ENCODE measurements at places on chromosomes 4 and X.
A peak's percentile ranks its signal among the peaks of the same experiment; 100 is the strongest.

GRCh38 chr4:2793586-2794485, 951 bp downstream of the SH3BP2 start:
- DNase-seq = no peak

DNA sequence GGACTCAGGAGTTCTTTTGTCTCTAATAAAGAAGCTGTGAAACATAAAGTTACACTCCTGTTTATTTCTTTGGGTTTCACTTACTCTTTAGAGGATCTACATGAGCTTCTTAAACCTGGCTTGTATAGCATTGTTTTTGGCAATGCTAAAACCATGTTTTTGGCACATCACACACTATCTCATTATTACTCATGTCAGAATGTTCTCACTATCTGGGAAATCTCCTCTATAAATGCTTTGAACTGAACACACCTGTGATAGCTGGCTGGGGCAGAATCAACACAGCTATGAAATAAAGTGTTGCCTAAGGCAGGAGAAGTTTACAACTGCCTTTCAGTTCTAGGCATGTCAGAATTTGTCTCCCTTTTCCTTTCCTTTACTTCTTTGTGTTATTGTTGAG, 52.6 kb downstream of the SULT1B1 start:
- DNase-seq = no peak

DNA sequence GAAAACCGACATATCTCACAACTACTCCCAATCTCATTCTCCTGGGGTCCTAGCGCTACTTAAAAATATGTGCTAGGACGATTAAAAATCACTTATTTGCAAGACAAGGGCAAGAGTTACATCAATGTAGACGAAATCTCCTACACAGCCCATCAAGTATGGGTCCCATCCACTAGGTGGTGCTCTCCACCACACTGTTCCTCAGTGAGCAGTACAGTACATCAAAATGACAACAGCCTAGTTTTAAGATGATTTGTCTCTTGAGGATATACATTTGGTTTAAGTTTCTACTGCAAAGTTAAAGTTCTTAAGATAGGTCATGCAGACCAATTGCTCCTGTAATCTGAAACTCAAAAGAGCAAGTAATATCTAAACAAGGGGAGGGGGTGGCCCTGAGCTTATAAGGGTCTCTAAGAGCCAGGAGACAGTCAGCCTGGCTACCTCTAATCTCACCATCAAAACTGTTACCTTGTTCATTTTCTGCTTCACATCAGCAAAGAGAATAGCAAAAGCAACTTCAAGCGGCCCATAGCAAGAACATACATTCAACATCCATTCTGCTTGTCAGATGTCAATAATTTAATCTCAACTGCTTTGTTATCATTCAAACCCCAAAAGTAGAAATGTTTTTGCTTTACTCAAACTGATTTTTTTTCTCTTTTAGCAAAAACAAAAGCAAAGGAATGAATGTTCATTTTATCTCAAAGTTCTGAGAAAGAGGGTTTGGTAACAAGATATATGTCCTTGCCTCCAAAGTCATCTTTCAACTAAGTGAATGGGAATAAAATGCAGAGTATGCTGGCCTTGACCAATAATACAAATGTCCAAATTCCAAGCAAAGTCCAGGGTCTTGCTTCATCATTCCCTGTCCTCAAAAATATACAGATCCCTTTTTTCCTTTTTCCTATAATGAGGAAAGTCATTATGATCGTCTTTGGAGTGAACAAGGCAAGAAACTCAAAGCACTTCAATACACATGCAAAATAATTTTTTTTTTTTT, 53.1 kb downstream of the STX18 start:
- DNase-seq = peak; percentile 20

DNA sequence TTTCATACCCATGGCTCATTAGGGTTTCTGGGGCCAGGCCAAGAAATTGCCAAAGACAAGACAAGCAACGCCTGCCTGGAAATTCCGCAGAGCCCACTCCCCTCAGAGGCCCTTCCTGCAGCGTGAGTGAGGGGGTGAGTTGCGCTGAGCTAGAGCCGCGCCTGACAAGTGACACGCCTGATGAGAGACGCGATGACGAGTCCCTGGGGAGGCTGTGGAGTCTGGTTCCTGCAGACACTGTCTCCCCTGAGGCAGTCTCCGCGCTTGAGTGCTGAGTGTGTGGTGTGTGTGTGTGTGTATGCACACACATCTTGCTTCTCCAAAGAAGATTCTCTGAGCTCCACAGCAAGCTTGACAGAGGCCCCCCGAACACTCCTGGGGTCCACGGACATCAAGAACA, 269.8 kb downstream of the BCOR start:
- DNase-seq = no peak

DNA sequence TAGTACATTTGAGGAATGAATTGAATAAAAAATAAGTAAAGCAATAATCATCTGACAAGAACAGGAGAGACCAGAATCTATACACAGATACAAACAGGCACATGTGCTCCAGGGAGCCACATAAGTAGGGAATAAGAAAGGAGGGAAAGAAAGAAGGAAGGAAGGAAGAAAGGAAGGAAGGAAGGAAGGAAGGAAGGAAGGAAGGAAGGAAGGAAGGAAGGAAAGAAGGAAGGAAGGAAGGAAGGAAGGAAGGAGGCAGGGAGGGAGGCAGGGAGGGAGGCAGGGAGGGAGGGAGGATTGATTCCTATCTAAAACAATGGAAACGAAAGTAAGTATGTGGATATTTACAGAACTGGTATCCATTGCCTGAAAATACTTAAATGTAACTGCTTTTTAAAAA, 475.8 kb downstream of the NLGN4X start:
- DNase-seq = no peak

DNA sequence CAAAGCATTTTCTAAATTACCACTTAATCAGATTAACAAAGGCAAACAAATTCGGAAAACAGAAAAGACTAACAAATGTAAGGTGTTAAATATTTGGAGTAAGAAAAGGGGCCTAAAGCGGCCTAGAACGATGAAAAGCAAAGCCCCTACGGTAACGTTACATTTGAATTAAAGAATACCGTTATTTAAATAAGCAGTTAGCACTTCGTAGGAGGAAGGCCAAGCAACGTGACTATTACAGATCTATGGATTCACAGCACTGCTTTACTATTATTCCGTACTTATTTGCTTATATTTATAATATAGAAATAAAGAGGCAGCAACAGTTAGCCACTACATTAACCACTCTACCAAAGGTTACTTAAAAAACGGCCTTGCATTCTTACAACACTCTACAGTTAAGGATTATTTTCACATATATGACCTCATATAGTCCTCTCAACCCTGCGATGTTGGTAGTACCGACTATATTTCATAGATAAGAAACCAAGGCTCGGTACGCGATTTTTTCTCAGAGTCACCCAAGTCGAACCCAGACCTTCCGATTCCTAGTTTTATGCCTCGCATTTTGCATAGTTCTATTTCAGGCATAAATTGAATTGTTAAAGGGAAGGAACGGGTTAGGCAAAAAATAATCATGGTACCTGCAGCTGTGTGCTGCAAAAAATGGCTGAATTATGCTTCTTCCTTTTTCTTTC, 2.9 kb downstream of the KLHL15 start:
- no peak for DNase-seq

DNA sequence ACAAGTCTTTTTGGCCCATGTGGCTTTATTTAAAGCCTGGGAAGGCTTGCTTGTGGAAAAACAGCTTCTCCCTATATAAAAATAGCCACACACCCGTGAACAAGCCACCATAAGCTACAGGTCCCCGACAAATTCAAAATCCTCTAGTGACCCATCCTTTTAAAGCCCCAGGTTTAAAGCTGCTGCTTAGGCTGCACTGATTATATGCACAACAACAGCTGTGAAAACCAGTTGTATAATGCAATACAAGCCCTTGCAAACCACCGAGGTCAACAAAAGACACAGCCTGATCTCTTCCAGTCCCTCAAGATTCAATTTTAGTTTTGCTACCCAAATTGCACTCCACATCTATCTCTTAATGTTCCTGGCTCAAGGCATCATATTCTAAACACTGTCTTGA, 186.0 kb upstream of the WDFY3 start:
- DNase-seq = no peak

DNA sequence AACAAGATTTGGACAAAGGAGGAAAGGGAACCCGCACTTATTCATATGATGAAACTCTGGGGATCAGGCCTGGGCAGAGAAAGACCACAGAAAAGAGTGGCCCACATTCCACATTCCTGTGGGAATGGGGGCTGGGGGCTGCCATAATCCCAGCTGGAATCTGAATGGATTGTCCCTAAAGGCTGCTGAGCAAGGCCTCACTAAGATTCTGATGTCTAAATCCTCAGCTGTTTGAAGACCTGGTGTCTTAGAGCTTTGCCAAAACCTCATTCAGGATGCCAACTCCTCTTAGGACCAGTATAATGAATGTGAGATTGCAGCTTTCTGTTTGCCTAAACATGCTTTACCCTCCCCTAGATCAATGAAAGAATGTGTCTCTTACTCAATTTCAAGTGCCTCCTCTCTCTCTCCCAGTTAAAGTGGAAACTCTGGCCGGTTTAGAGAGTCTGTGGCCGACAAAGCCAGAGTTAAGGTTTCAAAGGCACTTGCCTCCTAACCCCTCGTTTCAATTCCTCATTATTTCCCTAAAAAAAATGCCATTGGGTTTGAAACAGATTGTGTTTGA, 33.3 kb upstream of the GPC4 start:
- DNase-seq = no peak

GRCh38 chr4:139988863-139989765, 164.9 kb downstream of the MAML3 start:
- no peak for DNase-seq

DNA sequence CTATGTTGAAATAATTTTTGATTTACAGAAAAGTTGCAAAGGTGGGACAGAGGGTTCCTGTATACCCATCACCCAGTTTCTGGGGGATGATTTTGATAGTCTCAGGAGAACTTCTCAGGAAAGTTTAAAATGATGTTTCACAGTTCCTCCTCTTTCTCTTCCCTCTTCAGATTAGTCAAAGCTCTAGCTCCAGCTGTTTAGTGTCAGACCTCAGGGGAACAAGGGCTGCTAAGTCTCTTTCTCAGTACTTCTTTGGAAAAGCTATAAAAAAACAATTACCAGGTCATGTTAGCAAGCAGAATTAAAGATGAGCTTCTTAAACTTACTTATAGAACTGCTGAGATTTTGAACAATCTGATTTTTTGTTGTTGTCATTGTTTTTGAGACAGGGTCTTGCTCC, 12.2 kb downstream of the IL13RA1 start:
- no peak for DNase-seq

DNA sequence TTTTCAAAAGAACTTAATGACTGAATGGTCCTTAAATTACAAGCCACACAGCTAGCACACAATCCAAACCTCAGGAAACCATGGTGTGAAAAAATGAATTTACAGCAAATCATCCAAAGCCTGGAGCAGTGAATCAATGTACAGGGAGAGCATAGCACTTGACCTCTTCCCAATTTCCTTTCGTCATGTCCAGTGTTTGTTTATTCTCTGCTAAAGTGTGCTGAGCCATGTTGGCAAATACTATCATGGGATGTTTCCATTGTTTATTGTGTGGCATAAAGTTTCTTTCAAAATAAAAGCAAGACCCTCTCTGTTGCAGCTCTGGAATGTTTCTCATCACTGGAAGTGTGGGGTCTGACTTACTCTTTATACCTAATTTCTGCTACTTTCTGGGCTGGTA, 25.4 kb upstream of the FAM47B start:
- DNase-seq = no peak

GRCh38 chrX:118350221-118350620, 4.3 kb downstream of the WDR44 start:
- no peak for DNase-seq

DNA sequence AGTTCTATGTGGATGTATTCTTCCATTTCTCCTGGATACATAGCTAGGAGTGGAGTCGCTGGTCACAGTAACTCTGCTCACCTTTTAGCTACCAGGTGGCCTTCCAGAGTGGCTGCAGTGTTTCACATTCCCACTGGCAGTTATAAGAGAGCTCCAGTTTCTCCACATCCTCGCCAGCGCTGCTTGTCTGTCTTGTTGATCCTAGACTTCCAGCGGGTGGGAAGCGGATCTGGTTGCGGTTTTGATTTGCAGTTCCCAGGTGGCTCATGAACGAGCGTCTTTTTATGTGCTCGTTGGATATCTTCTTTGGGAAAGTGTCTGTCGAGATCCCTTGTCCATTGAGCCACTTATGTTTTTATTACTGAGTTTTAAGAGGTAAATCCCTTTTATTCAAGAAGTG, 11.6 kb downstream of the TACC3 start:
- DNase-seq = no peak

DNA sequence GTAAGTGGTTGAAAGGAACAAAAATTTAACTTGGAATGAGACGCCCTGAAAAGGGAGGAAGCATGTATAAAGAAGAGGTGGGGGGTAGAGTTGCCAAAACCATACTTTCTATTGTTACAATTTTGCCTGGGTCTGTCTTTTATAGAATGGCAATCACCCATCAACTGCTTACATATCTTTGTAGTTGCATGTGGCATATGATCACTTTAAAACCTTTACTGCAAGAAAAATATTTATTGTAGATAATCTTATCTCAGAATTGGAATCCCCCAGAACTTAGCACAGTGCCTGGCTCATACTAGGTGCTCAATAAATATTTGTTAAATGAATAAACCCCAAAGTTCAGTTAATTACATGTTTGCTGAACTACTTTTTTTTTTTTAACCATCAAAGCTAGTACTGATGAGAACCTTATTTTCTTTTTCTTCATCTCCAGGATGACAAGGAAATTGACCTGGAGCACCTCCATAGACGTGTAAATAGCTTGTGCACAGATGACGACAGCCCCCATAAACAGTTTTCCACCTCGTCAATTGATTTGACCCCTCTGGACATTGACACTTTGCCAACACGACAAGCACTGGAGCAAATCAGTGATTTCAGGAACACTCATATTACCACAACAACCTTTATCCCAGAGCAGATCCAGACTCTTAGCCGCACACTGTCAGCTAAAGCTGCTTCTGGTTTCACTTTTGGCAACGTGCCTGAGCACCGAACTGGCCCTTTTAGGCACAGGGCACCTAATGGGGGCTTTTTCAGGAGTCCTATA, 56.7 kb upstream of the ATOH1 start:
- no peak for DNase-seq

- peak; percentile 33 for DNase-seq
These were observed 18.2 kb downstream of the MRFAP1 start for GRCh38 chr4:6658597-6659075.

DNA sequence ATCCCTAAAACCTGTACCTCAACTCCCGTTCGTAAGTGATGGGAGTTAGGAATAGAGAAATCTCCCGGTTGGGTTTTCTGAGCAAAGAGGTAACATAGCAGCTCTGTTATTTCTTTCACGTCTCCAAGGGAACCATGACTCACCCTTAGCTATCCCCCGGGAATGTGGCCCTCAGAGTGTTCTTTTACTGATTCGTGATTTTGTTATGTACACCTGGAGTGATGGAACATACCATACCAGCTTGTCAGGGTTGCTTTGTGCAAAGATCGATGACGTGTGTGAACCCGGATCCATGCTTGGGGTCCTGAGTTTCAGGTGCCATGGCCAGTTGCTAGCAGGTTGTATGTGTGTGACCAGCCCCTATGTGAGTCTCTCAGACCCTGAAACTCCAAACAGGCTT, 52.6 kb downstream of the HPRT1 start:
- DNase-seq = no peak

GRCh38 chr4:122434285-122434684, 22.2 kb downstream of the IL2 start:
- no peak for DNase-seq
